ENCODE measurements at places on chromosomes 2 and 18.

DNA sequence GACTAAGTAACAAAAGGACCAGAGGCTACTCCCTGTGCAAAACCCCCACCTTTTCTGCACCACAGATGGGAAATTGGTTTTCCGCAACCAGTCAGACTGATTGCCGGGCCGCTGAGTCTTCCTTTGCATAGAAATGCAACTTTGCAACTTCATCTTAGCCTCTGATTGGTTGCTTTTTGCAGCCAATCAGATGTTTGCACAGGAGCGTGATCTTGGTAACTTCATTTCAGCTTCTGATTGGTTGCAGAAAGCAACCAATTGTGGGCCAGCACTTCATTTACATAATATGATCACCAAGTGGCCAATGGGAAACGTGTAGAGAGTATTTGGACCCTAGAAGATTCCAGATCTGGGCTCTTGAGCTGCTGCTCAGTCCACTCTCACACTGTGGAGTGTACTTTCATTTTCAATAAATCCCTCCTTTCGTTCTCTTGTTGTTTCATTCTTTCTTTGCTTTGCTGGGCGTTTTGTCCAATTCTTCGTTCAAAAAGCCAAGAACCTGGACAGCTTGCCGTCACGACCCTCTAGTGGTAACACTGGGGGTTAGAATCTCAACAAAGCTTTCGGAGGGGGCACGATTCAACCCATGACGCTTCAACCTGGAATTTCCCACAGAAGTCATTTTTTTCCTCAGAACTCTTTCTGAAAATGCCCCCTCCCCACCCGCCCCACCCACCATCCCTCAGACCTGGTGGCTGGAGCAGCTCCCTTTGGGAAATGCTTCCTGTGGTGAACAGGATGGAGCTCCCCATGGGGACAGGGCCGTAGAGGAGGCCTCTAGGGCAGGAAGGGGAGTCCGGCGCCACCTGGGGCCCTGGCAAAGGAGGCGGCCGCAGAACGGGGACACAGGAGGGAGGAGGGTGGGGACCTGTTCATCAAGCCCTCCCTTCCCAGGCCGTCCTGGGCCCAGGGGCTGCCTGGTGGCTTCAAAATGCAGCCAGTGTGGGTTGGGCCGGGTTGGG lies 31.8 kb upstream of the KCNF1 start:
- DNase-seq: no peak

DNA sequence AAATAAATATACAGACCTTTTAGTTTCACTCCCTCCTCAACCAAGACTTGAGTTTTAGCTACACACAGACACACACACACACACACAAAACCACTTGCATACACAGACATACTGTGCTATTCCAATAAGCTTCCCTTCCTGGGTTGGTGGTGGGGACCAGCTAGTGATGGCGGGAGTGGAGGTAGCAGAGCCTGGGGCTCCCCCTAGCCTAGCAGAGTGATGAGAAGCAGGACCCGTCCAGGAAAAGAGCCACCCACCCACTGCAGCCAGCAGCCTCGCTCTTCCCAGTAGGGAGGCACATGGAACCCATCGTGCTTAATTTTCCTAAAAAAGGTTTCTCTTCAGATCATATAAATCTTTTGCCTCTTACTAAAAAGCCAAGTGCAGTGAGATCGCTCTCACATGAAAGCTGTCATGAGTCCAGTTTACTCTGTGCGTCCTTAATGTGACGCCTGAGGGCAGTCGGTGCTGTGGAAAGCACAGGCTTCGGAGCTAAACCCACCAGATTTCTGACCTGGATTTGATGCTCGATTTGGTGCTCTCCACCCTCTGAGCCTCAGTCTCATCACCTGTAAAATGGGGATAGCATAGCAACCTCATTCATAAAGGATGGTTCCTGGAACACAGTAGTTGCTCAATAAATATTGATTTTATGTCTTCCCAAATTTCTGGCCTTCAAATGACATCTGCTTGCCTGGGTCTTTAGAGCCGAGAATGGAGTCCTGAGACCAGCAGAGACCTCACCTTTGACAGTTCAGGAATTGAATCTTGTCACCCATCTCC lies 60.1 kb upstream of the YWHAQ start:
- DNase-seq: peak; percentile 60

DNA sequence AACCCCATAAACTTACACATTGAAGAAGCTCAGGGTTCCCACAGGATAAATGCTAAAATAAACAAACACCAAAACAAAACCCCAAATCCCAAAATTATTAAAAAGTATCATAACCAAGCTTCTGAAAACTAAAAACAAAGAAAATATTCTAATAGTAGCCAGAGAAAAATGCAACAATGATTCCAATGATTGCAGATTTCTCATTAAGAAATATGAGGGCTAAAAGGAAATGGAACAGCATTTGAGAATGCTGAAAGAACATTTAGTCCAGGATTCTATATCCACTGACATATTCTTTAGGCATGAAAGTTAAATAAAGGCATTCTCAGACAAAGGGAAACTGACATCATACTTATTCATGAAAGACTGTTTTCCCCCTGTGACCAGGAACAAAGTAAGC lies 212.4 kb downstream of the SLC4A10 start:
- no peak for DNase-seq

DNA sequence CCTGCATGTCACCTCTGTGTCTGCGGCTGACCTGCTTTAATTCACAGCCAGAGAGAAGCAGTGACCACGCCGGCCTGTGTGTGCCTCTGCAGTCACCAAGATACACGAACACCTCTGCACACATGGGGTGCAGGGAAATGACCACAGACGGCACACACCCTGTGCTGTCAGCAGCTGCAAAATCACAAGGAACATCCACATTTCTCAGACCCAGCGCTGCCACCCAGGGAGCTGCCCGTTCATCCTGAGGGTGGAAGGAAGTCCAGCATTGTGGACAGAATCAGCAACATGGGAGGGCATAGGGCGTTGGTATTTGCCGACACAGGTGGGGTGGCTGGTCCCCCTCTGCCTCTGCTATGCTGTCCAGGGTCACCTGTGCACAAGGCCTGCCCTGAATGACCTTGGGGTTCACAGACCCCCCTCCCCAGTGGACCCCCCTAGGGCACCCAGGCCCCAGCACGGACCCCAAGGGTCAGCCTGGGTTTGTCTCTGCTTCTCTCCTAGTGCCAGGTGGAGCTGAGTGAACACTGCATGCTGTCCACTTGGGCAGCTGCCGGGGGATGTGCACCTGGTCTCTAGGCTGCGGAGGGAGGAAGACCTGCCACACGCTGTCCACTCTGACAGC lies 107.4 kb downstream of the PXDN start:
- DNase-seq: no peak

- DNase-seq: no peak
These were observed 41.2 kb downstream of the KIAA2012 start for GRCh38 chr2:202114291-202114690.

- no peak for DNase-seq
These were observed 308.9 kb upstream of the LRRTM4 start for GRCh38 chr2:77831060-77831459.

- DNase-seq: no peak
These were observed 157.8 kb downstream of the LDLRAD4 start for GRCh38 chr18:13376298-13376840.

GRCh38 chr2:119338826-119339561 lies 27.6 kb downstream of the C2orf76 start:
- no peak for DNase-seq

- no peak for DNase-seq
These were observed 228.3 kb upstream of the FOSL2 start for GRCh38 chr2:28164280-28164801.

DNA sequence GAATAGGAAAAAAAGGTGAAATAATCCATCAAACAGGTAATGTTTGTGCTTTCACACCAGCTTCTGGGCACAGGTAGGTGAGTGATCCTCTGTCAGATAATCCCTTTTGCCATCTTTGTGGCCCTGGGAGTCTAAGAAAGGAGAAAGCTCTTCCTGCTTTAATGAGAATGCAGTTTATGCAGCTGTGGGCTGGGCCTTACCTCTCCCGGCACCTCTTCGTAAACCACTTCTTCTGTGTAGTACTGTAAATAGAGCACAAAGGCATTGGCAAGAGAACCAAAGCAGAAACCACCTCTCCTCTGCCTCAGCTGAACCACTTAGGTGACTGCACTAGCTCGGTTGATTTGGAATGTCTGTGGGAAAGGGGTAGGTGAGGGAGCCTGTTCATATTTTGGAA lies 4.9 kb downstream of the NEB start:
- DNase-seq: no peak

DNA sequence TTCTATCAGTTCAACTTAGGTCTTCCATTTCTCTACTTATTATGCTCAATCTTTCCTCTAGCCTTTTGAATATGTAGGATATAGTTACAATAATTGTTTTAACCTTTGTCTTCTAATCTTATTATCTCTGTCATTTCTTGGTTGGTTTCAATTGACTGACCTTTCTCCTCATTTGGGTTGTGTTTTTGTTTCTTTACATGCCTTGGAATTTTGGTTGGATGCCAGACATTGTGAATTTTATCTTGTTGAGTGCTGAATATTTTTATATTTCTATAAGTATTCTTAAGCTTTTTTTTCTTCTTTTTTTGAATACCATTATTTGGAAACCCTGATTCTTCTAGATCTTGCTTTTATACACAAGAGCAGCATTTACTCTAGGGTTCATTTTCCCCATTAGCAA lies 30.7 kb upstream of the TMEM247 start:
- DNase-seq: no peak

DNA sequence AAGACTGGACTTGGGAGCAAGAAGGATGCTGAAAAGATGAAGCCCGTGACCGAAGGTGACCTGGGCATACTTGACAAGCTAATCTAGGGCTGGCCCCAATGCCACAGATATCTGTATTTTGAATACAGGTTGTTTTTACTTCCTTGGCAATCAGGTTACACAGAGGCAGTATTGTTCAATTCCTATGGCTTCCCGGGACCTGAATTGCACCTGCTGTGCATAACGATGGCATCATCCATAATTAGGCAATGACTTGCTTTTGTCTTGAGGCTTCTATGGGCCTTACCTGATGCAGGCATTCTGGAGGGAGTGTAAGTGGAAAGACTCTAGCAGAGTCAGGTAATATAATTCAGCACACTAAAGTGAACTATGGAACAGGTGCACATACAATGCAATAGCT lies 60.6 kb upstream of the CUL3 start:
- DNase-seq: no peak

GRCh38 chr2:235575431-235575830 lies 81.6 kb downstream of the AGAP1 start:
- no peak for DNase-seq

DNA sequence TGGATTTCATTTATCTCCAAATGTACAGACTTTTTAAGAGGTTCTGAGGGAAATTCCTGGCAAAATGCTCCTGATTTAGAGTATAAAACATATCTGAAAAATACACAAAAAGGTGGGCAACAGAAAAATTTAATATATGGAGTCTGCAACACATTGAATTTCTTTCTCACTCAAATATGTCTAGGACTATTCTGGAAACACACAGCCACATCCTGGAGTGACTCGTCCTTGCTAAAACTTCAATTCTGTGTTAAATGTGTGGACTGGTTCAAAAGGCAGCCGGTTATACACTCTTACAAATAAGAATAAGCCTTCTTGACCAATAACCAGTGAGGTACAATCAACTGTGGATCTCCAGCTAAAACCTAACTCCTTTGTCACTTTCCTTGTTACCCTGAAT lies 44.1 kb upstream of the RND3 start:
- no peak for DNase-seq

GRCh38 chr18:12233378-12233777 lies 20.8 kb upstream of the CIDEA start:
- DNase-seq: peak; percentile 78

DNA sequence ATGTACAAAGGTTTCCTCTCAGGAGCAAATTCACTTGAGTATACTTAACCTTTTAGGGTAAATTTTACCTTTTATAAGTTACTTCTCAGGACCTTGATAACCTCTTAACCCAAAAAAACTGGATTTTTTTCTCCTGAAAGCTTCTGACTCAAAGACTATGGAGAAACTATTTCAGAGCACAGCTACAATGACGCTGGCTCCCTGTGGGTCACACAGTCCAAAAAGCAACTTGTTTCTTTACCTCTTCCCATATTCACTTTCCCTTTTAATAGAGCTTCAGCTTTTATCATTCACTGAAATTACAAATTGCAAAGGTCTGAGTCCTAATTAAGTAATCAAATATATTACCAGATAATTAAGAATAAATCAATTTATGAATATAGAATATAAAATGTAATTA lies 32.4 kb downstream of the GTF3C3 start:
- DNase-seq: no peak

DNA sequence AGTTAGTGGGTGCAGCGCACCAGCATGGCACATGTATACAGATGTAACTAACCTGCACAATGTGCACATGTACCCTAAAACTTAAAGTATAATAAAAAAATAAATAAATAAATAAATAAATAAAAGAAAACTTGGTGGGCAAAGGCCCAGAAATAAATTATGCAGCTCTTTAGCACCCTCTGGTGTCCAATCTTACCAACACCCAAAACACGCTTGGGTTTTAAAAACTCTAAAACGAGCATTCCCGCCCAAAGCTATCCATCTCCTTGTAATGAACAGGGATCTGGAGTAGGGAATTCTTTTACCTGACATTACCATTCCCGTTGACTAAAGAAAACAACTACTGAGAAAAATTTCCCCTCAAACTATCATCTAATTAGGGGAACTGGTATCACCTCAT lies 2005.9 kb upstream of the CELF4 start:
- DNase-seq: peak; percentile 60

- DNase-seq: peak; percentile 19
These were observed 1.6 kb downstream of the CCDC88A start for GRCh38 chr2:55418072-55418471.

DNA sequence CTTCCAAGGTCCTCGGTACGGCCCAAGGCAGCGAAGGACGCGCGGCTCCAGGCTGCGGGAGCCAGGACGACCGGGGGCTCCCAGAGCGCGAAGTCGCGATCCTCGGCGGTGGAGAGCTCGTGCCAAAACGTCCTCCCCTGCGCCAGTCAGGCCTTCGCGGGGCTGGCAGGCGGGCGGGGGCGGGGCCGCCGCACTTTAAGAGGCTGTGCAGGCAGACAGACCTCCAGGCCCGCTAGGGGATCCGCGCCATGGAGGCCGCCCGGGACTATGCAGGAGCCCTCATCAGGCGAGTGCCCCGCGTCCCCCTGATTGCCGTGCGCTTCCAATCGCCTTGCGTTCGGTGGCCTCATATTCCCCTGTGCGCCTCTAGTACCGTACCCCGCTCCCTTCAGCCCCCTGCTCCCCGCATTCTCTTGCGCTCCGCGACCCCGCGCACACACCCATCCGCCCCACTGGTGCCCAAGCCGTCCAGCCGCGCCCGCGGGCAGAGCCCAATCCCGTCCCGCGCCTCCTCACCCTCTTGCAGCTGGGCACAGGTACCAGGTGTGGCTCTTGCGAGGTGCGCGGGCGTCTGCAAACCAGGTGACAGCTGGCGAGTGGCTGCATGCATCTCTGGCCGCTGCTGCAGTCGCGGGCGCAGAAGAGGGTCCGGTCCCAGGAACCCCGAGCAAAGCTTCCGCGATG lies at the start of gene CIDEA:
Gene CIDEA (plus strand): TSS at position 226 of the 684 bp plus-strand sequence. CDS start 23 bp downstream, at position 249.
- no peak for DNase-seq

- DNase-seq: no peak
These were observed 59.5 kb downstream of the R3HDM1 start for GRCh38 chr2:135590619-135591260.

GRCh38 chr2:136325844-136326331 lies 207.9 kb upstream of the CXCR4 start:
- DNase-seq: no peak

- DNase-seq: no peak
These were observed 81.3 kb downstream of the TGFA start for GRCh38 chr2:70472221-70472890.

GRCh38 chr2:241184901-241185300 lies 3.6 kb upstream of the ANO7 start:
- no peak for DNase-seq

Measured in dermis microvascular lymphatic vessel endothelial cell (primary cell).